ENCODE measurements at places on chromosomes 2 and 18. TPM values are rescaled to one million over a fixed set of nuclear protein-coding genes. Genes with fewer than 3 reads are reported as not detected.

ARL4C gene
- 60.4 TPM for total RNA-seq

COL3A1 gene
- 109 TPM for total RNA-seq

IL36G gene
- total RNA-seq = not detected

PRKD3 gene
- total RNA-seq = 36.4 TPM

LIPG gene
- total RNA-seq = 6.9 TPM

SPATA3 gene
- not detected for total RNA-seq

IL36RN gene
- not detected for total RNA-seq

SERPINB8 gene
- total RNA-seq = 2.1 TPM

CFC1 gene
- 9.2 TPM for total RNA-seq

STPG4 gene
- not detected for total RNA-seq

AP1S3 gene
- 8.8 TPM for total RNA-seq

LONRF2 gene
- 90.7 TPM for total RNA-seq

CTLA4 gene
- total RNA-seq = 0.23 TPM

CPO gene
- total RNA-seq = not detected

Data from diencephalon (tissue), 1 donor.